Stimulated activated CD4-positive, alpha-beta T cell treated with anti-CD3 and anti-CD28 coated beads, TNF-alpha, amount 100 ng/mL, for 48 hours (primary cell): ENCODE measurements at places on chromosomes 11 and 22.

- no peak for DNase-seq
Observed at GRCh38 chr11:134612140-134613030, 200.3 kb upstream of the B3GAT1 start.

DNA sequence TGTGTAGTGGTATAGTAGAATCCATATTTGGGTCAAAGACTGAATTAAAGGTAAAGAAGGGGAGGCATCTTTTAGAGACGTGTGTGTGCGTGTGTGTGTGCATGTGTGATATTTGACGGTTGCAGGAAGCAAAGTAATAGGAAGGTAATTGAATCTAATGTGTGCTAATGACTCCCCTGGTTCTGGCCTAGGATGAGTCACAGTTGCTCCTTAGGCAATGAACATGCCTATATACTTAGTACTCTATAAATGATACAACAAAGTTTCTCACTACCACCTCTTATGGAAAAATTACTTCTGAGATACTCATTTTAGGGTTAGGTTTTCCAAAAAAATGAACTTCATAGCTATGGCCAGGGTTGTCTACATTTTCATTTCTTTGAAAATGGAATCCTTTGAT, 409.6 kb downstream of the GUCY1A2 start:
- DNase-seq = no peak

DNA sequence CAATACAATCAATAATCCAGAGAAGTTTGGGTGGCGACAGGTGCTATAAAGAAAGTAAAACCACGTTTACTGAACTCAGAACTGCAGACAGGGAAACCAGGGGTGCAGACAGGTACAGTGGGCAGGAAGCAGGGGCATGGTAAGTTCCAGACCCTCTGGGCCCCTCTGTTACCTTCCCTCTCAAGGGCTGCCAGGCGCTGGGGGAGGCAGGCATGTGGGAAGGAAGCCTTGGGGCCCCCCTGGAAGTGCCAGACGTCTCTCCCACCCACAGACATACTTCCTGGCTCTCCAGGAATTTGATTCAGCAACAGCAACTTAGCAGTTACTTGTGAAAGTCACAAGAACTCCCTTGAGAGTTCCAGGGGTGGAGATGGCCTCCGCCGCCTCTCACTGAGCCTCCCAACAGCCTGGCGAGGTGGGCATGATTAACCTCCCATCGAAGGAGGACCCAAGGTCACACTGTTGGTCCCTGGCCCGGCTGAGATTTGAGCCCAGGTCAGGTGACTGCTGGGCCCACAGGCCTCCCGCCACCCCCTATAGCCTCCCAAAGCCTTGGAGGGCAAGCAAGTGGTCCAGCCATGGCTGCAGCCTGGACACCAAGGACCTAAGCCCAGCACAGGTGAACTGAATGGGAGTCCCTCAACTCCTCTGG, 14.1 kb upstream of the TSKU start:
- no peak for DNase-seq

DNA sequence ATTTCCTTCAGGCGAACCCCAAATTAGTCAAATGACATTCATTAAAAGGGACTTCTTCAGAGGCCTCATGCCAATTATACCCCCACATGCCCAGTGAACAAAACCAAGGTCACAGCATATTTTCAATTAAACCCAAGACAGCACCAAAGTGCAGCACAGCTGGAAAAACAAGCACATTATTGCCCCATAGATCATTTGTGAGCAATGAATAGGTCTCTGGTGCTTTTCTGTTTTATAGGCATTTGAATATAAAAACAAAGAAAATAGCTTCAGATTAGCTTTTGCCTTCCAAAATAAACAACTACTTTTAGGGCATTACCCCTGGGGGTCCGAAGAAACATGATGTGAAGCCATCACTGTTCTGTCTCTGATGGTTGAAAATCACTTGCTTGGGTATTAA, 1319.9 kb downstream of the LRRC4C start:
- no peak for DNase-seq

DNA sequence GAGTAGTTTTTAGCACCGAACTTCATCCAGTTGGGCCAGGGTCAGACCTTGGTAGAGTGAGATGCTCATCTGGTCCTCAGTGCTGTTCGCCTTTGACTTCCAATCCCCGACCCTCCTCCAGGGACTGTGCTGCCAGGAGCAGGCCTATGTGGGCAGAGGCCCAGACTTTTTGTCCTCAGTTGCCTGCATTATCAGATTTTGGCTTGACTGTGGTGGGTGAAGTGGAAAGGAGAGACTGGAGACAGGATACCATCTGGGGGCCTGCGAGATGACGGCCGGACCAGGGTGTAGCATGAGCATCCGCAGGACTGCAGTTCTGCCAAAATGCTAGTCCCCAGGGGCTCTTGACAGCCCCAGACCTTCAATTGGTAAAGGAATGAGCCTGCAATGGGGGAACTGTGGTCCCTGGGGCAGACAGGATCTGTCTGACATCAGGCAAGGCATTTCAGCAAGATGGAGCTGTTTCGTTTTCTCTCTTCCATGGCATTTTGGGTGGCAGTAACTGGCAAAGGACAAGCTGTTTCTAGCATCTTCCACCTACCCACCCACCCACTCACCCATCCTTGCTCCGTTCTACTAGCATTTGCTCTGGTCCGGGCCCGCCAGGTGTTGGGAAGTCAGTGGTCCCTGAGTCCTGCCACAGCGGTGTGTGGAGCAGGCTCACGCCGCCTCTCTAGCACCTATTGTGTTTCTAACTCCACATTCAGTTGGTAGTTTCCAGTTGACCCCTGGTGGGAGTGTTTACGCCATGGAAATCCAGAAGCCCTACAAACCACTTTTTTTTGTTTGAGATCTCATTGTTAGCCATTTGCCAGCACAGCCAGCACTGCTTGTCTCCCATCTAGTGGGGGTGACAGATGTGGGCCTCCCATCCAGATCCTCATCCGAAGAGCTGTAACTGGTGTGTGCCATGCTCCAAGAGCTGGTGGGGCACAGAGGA, 53.5 kb downstream of the OTOG start:
- no peak for DNase-seq
